Occipital lobe (tissue), 3 donors: ENCODE measurements at places on chromosomes 3 and 15. TPM values are rescaled to one million over a fixed set of nuclear protein-coding genes. Genes with fewer than 3 reads are reported as not detected.

GRCh38 chr3:14358426-14359211 is 43.8 kb upstream of the SLC6A6 start:
- no peak for DNase-seq

GRCh38 chr3:123740391-123740822 is 143.7 kb downstream of the MYLK start:
- no peak for DNase-seq

DNA sequence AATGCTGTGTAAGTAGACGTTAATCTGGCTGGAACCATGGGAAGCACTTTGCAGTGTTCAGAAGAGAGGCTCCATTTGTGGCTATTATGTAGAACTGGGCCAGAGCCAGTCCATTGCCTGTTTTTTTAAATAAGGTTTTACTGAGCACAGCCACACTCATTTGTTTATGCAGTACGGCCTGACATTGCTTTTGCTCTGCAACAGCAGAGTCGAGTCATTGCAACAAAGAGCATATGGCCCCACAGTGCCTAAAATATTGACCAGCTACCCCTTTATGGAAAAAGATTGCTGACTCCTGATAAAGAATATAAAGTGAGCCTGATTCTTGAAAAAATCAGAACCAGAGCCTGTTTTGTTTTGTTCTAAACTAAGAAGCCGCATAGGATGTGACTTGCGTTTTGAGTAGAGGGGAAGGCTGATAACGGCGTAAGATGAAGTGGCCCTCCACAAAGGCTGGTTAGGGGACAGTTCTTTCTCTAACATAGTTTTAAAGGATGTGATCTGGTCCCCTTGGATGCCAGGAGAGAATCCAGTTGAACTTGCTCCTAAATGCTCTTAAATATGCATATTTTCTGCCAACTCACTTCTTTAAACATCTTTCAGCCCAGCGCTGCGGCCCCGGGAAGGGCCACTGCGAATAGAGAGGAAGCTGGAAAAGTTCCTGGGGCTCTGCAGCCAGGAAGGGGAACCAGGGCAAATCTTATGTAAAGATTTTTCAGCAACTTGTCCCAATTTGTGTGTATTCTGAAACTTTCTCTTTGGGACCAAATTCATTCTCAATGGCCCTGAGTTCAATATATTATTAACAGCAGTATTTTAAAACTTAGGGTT is 64.5 kb downstream of the GLDN start:
- DNase-seq = no peak

Gene ACAA1
- 26.2 TPM for total RNA-seq

Gene PYGO1
- 44.0 TPM for total RNA-seq

GRCh38 chr3:124456506-124456905 is 273.7 kb upstream of the UMPS start:
- no peak for DNase-seq

GRCh38 chr15:57376696-57377477 is 582 bp downstream of the CGNL1 start:
- DNase-seq = no peak

Gene SLC12A1
- 0.16 TPM for total RNA-seq

Gene KCNAB1
- 15.3 TPM for total RNA-seq

DNA sequence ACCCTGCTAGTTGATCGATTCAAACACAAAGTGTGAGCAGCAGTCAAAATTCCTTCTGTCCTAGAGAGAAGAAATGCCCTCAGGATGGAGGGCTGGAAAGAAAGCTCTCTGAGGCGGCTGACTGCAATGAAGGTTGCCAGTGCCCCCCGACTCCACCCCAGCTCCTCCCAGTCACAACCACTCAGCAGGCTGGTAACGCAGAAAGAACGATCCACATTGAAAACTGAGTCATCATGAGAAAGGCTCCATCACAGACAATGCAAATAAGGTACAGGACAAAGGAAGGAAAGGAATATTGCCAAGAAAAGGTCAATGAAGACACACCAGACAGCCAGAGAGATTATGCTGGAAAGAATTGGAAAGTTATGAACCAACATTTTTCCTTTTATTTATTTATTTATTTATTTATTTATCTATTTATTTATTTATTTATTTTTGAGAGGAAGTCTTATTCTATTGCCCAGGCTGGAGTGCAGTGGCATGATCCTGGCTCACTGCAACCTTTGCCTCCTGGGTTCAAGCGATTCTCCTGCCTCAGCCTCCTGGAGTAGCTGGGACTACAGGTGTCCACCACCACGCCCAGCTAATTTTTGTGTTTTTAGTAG is 17.4 kb upstream of the VGLL4 start:
- DNase-seq = no peak

DNA sequence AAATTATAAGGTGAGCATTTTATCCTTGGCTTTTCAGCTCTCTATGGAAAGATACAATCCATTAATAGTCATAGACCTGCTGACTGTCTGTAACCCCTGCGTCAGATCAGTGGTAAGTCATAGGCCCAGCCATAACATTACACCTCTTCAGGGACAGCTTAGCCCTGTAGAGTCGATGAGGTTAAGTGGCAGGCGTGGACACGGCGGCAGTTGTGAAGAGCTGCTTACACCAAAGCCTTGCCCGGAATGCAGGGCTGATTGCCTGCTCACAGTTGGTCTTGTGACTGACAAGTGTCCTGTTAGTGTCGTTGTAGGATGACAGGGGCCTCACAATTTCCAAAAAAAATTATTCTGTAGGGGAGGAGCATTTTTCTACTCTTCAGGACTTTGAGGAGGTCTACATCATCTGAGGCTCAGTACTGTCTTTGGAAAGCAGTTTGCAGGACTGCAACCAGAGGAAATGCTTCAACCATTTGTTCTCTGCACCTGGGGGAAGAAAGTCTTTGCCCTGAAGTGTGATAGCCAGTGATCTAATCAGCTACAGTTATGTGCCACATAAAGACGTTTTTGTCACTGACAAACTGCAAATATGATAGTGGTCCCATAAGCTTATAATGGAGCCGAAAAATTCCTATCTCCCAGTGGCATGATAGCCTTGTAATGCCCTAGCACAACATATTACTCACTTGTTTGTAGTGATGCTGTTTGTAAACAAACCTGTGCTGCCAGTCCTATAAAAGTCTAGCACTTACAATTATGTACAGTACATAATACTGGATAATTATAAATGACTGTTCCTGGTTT is 14.9 kb upstream of the SELENOT start:
- DNase-seq = no peak

GRCh38 chr3:110485389-110485788 is 586.2 kb upstream of the NECTIN3 start:
- no peak for DNase-seq

DNA sequence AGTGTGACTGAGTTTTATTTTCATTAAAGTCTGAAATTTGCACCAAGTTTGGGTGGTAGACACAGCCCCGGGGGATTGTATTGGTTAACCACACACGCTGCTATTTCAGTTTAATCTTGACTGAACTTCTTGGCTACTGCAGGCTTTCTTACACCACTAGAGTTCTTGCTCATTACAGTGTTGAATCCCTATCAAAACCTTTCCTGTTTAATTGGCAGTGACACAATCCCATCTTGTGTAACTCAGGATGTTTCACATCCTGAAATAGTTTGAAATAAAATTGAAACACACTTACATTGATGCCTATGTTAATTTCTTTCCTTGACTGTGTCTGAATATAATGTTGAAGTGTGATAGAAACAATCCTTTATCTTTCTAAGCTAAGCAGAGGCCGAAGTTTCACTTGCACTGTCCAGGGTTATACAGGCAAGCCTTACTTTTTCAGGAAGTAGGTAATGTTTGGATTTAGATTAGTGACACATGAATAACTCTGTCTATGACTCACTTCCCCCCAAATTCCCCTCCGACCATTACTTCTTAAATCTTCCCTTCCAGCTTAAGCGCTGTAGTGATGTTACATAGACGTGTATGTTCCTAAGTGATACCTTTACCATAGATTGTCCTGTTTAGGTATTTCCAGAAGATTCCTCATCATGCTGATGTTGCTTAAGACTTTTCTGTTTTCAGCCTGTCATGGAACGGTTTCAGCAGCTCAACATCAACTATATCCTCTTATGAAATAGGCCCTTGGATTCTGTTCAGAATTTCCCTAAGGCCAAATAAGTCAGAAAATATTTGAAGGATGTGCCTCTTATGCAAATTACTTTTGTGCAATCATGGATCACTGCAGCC is 16.8 kb downstream of the ATG7 start:
- DNase-seq = no peak

Gene INSYN1
- 30.1 TPM for total RNA-seq

DNA sequence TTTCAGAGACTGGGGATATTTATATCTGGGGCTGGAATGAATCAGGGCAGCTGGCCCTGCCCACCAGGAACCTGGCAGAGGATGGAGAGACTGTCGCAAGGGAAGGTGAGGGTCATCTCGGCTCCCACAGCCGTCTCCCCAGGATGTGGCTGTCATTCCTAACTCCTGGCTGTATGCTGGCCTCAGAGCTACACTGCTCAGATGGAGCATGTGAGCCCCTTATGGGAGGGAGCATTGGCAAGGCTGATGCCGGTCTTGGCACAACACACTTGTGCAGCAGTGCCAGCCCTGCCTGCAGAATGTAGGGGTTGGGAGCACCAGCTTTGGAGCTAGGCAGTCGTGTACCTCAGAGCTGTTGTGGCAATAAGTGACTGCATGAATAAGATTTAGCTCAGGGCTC is 5.2 kb downstream of the RCCD1 start:
- peak; percentile 60 for DNase-seq

Gene C2CD4B
- total RNA-seq = 0.94 TPM

Gene ITIH4
- total RNA-seq = 2.8 TPM

- no peak for DNase-seq
Measured at GRCh38 chr15:58043192-58043903, 22.2 kb downstream of the ALDH1A2 start.

GRCh38 chr3:182755308-182755707 is 38.0 kb upstream of the ATP11B start:
- DNase-seq = no peak

Gene MON1A
- total RNA-seq = 16.8 TPM

- no peak for DNase-seq
Measured at GRCh38 chr15:78561490-78561889, 3.8 kb upstream of the CHRNA5 start.

GRCh38 chr3:126512026-126512425 is 5.5 kb downstream of the UROC1 start:
- no peak for DNase-seq

- DNase-seq = no peak
Measured at GRCh38 chr15:52576692-52577091, 7.9 kb upstream of the ARPP19 start.

Gene CASR
- not detected for total RNA-seq

DNA sequence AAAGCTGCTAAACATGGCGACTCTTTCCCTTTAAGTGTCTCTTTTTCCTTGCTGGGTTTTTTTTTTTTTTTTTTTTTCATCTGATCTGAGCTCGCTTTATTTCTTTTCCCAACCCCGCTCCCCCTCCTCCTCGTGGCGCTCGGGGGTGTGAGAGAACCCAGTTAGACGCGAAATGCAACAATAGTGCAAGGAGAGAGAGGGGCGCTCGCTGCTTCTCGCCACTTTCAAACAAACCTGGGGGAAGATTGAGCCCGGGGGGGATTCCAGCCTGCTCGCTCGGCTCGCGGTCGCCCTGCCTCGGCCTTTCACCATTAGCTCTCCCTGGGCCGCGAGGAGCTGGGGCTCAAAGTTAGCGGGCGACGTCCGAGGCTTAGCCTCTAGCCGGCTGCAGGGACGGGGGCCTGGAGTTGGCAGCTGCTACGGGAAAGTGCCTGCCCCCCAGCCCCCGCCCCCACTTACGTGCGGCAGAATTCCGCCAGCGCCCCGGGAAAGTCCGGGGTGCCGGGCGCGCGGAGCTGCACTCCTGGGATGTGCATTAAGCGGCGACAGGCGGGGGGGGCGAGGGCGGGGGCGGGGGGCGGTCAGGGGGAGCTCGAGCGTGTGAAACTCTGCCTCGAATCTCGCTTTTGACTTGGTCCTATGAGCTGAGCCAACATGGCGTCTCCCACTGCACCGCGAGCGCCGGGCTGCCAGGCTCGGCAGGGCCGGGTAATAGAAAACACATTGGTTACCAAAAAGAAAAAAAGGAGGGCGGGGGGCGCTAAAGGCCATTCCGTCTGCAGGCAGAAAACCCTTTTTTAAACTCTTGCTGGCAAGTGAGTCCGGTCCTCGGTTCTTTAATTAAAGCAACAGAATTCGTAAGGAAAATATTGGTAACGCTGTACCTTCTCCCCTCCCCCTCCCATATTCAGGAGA is 10.4 kb downstream of the NR2F2 start:
- DNase-seq = no peak

GRCh38 chr3:196660381-196661166 is 21.1 kb downstream of the NRROS start:
- no peak for DNase-seq

- no peak for DNase-seq
Measured at GRCh38 chr3:9683426-9683825, 20.2 kb upstream of the CPNE9 start.

Gene STAB1
- total RNA-seq = 14.8 TPM

- DNase-seq = no peak
Measured at GRCh38 chr3:146148468-146148931, 12.5 kb downstream of the PLOD2 start.

DNA sequence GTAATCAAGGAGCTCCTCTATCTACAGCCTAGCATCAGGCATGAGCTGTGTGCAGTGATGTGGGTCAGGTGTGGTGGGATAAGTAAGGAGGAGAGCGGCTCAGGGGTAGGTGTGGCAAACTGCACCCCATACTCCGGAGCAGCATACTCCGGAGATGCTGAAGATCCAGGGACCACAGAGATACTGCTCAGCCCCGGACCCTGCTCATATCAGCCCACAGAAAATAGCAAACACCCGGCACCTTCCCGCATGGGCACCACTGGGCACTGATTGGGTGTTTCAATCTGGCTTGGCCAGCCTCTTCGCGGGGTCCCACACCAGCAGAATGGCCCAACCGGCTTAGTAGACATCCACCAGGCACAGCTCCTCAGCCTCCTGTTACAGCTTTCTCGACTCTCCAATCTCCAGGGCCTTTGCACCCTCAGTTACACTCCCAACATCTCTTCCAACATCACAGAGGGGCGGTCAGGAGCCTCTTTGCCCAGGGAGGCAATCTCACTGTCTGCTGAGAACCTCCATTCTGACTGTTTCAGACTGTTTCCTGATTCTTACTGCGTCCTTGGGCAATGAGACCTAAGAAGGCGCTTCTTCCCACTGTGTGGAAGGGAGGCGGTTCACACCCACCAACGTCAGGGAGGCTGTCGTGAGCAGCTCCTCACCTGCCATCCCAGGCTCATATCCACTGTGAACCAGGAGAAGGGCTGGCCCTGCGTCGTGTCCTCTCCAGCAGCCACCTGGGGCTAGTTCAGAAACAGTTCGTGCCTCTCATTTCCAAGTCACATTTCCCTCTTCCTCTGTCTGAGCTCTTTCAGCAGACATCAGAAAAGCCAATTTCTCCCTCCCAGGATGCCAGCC is 59.8 kb downstream of the CAPN7 start:
- no peak for DNase-seq

- DNase-seq = no peak
Measured at GRCh38 chr3:100041328-100041749, 73.0 kb downstream of the FILIP1L start.

Gene HDC
- total RNA-seq = not detected

Gene GPR156
- total RNA-seq = 5.6 TPM

DNA sequence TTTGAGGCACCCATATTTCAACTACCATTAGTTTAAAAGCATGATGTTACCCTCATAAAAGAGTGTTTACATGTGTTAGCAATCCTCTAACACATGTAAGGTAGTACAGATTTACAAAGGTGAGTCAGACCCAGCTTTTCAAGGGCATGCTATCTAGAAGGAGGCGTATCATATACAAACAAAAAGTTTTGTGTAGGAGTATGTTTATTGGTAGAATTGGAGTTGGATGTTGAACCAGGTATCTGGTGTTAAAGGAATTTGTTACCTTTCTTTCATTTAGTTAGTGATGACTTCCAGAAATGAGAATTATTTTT is 2.4 kb downstream of the HACD3 start:
- DNase-seq = no peak

Gene BMF
- 4.2 TPM for total RNA-seq

GRCh38 chr3:160140756-160141155 is 84.5 kb upstream of the C3orf80 start:
- DNase-seq = no peak
